ENCODE measurements at places on chromosomes 3 and 15.

DNA sequence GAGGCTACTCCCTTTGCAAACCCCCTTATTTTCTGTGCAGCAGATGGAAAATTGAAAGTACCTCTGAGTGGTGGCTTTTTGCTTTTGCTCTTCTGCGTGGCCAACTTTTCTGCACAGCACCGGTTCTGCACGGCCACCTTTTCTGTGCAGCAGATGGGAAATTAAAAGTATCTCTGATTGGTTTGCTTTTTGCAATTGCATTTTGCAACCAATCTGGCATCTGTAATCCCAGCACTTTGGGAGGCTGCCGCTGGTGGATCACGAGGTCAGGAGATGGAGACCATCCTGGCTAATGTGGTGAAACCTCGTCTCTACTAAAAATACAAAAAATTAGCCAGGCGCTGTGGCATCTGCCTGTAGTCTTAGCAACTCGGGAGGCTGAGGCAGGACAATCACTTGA, 79.5 kb upstream of the CHMP2B start:
- DNase-seq, result no peak

DNA sequence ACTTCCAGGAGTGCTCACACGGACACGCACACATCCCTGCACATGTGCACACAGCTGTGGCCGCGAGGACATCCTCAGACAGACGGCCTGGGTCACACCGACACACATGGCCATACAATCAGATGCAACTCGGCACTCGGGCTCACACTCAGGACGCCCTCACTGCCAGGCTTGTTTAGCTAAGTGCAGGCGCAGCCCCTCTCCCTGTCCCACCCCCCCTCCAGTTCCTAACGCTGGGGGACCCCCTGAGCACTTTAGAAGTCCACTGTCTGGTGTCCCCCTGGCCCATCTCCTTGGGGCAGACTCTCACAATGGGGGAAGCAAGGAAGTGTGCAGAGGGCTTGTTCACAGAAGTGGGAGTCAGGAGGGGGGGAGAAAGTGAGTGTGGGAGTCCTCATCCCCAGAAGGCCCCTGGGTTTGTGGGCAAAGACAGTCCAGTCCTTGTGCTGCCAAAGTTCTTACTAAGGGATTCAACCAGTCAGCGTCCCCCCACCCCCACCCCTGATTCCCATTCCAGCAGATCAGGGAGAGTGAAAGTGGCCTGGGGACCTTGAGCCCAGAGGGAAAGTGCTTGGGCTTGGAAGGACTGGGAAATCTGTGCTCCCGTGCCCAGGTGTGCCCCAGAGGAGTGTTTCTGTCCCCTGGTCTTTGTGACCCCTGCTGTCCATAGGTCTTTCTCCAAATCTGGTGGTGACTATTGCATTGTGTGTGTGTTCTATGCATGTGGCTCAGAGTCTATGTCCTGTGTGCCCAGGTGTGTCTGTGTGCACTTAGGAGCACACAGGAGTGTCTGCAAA, 767 bp upstream of the GATA2 start:
- DNase-seq, result no peak

DNA sequence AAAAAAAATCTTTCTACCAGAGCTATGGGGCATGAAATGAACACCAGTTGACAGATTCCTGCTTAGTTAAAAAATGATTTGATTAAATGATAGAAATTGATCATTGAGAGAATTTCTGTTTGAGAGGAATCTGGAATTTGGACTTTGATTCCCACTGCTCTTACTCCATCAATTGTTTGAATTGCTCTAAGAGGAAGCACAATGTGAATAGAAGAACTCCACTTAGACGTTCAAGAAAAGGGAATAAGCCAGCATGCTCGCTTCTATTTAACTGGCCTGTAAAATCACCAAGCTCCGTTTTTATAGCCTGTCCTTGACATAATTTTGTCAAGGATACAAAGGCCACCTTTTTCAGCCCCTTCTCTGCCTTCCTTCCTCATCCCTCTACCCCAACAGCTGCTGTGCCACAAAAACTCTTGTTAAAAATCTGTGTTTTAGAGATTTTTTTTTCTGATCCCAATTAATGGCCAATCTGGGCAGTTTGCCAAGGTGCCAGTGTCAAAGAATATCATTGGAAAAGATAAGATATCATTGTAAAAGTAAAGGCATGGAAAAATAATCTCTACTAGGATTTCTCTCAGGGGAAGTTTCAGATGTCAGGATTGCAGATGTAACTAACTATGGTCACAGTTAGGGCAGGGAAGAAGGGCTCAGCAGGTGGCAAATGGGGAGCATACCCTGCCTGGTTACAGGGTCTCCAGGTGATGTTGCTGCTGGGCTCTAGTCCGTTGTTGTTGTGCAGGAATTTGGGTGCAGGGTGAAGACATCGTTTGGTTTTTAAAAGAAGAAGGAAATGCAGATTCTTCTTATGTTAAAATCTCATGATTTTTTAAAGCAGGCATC, 301.8 kb upstream of the PDZRN3 start:
- peak; percentile 1 for DNase-seq

- DNase-seq, result no peak
Observed at GRCh38 chr3:175857666-175858270, 998.6 kb downstream of the NAALADL2 start.

DNA sequence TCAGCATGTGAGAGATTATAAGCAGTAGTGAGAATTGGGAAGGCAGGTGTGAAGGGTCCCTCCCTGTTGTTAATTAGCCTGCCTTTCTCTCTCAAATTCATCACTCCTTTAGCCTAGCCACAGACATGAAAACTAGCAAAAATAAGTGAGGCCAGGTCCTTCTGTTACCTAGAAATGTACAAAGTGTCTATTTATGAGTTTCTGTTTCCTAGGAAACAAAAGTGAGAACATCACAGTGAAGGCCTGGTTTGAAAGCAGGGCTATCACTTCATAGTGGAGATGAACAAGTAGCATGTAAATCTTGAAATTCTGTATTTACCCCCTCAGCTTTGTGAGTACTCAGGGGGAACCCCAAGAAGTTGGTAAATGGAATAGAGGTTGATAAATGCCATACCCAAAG, 78.2 kb upstream of the UMPS start:
- DNase-seq, result no peak

DNA sequence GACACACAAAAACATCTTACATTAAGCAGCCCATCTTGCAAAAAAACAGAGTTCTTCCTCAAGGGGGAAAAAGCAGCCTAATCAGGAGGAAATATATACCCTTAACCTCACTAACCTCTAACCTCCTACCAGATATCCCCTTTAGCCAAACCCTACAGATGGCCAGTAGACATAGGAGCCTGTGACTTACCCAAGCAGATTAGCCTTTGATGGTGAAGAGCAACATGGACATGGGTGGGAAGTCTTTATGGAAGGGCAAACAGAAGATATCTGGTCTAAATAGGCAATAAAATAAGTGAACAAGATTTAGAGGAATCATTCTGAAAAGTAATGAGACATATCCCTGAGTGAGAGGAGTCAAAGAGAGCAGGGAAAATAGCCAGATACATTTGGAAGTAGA, 119.4 kb upstream of the ARPP21 start:
- no peak for DNase-seq

DNA sequence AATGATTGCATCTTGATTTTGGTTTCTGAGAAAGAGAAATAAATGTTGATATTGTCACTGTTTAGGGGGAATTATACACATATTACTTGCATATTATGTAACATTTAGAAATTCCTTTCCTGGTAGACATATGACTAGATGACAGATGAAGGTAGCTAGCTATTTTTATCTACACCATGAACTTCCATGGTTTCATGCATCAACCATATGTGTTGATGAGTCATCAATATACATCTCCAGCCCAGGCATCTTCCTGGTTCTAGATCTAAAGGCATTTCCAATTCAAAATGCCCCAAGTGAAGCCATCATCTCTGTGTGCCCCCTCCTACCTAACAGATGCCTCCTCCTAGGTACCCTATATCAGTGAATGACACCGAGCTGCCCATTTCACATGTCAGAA, 9.5 kb upstream of the ADAMTSL3 start:
- DNase-seq, result no peak

DNA sequence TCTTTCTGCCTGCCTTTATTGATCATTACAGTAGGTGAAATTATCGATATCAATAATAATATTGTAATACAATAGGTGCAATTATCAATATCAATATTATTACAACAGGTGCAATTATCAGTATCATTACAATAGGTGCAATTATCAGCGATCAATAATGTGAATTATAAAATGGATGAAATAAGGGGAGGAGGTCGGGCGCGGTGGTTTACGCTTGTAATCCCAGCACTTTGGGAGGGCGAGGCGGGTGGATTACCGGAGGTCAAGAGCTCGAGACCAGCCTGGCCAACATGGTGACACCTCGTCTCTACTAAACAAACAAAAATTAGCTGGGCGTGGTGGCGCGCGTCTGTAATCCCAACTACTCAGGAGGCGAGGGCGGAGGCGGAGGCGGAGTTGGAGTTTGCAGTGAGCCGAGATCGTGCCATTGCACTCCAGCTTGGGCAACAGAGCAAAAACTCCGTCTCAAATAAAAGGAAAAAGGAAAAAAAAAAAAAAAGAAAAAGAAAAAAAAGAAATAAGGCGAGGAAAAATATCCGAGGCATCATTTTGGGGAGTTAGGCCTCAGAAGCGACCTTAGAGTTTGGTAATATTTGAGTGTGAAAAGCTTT, 611 bp upstream of the BNIP2 start:
- peak; percentile 95 for DNase-seq

GRCh38 chr15:33188641-33189257, 5.8 kb downstream of the FMN1 start:
- no peak for DNase-seq

DNA sequence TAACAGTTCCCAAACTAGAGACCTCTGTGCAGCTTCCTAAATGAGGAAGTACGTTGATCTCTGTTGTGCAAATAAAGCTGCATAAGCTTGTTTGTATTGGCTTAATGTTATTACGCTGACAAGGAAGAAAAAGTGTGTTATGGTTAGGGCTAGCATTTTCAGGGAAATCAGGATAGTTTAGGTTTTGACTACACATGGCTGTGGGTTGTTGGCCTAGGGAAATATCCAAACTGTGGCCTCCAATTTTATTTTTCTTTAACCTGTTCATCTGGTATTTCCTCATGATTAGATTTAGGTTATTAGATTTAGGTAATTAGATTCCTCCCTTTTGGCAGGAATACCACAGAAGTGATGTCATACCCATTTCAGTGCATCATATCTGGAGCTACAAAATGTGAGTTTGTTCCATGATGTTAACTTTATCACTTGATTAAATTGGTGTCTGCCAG, 8.7 kb upstream of the MCCC1 start:
- DNase-seq, result peak; percentile 20

DNA sequence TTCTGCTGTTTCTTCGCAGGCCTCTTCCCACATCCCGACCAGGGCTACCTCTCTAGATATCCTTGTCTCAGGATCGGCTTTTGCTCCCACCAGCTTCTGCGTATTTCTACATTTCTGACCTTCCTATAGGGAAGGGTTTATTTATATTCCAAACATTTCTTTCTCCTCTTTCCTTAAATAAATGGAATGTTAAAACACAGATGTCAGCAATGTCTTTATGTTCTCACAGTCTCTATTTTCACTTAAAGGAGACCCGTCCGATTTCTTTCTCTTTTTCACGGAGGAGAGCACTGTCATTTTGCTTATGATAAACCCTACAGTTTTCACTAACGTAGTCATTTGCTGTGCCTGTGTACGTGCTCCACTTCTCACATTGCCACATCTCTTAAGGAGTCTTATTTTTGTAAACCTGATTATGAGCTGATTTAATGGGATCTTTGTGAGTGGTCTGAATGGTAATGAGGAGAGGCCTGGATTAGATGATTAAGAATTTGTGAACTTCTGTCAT, 630 bp downstream of the KIF15 start:
- no peak for DNase-seq

GRCh38 chr3:160671231-160671630, 5.7 kb upstream of the ARL14 start:
- no peak for DNase-seq

DNA sequence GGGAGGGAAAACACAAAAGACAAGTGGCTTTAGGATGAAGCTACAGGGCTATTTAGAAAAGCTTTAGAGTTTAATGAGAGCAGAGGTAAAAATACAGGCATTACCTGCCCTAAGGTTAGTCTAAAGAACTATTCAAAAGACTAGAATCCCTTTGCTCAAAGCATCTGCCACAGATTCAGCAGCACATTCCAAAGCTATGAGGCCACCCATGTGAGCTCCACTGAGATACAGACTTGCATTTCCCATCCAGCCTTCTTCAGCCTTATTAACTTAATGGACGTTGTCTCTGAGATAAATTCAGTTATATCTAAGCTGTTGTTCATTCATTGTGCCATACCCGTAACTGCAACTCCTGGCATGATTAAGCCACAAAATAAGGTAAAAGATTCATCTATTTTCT, 25.4 kb downstream of the CXCR6 start:
- no peak for DNase-seq

DNA sequence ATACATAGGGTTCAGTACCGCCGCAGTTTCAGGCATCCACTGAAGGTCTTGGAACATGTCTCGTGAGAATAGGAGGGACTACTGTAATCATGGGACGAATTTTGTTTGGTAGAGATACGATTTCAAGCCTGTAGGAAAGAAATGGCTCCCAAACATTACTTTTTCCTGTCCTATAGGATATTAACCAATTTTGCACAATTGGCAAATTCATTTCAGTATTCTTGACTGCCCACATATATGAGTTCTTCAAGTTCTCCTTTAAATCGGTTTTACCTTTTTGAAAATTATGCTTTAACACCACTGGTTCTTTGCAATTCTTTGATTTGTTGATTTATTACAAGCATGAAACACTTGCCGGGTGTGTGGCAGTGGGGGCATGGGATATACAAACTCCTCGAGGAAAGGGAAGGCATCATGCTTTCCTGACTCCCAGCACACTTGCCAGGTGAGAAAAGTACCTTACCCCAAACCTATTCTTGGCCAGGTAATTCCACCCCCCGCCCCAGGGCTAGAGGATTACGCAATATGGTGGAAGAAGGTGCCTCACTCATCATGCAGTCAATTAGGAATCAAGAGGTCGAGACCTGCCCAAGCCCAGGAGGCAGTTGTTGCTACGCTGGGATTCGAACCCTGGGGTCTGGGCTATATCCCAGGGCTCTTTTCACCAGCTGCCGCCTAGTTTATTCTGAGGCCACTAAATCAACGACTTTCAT, 584 bp upstream of the LARS2 start:
- no peak for DNase-seq

- DNase-seq, result peak; percentile 54
Observed at GRCh38 chr15:56428821-56429458, 36.0 kb downstream of the MNS1 start.

- DNase-seq, result no peak
Observed at GRCh38 chr3:102761766-102762165, 327.0 kb downstream of the ZPLD1 start.

GRCh38 chr15:35019404-35020327, 31.6 kb upstream of the ZNF770 start:
- peak; percentile 47 for DNase-seq

DNA sequence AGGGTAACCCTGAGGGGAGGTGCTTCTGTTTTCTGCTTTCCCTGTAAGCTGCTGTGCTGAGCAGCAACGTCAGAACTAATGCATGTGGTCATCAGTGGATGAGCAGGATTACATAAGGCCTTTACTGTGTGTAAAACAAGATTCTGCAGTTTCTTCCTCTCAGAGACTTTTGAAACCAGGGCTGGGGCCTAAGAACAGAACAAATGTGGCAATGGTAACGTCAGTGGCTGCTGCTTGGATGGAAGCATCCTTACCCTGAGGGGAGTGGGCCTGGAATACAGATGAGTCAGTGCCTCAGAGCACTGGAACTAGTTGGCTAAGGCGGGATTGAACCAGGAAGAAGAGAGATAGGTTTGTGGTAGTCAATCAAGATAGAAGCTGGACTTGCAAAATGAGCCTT, 180.2 kb upstream of the KCNH8 start:
- no peak for DNase-seq

- no peak for DNase-seq
Observed at GRCh38 chr15:89841306-89841705, 26.7 kb upstream of the ANPEP start.

GRCh38 chr15:33608714-33609113, 297.9 kb downstream of the RYR3 start:
- DNase-seq, result peak; percentile 47
